ENCODE measurements at places on chromosomes 7 and 10. TPM values are rescaled to one million over a fixed set of nuclear protein-coding genes. Genes with fewer than 3 reads are reported as not detected.

DNA sequence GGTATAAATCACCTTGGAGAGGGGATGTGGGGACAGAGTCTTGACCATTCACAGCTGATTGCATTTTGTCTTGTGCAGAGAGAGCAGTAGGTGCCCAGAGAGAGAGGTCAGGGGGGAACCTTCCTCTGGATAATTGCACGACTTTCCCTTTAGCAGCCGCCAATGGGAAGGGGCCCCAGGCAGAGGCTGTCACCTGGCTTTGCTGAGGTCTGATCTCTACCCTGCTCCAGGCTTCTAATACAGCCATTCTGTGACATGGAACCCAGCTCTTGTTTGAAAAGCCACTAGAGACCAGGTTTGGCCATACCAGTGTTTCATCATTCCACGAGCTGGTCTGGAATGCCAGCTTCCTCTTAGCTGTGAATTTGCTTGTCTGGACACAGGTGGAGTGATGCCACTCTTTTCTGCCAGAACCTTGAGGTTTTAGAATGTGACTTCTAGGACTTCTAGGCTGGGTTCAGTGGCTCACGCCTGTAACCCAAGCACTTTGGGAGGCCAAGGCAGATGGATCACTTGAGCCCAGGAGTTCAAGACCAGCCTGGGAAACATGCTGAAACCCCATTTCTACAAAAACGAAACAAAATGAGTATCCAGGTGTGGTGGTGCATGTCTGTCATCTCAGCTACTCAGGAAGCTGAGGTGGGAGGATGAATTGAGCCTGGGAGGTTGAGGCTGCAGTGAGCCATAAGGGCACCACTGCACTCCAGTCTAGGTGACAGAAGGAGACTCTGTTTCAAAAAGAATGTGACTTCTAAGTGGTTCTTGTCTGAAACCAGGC, 159.9 kb downstream of the CAMK1D start:
- H3K27ac ChIP-seq, result no peak overlapping the region
- no peaks in the 10 kb centered on the region for H3K36me3 ChIP-seq
- H3K4me1 ChIP-seq, result peaks cover 59% of the 10 kb centered on the region

Gene GBF1
- 36.4 TPM for total RNA-seq

Gene ZNF425
- total RNA-seq, result 1.4 TPM

Gene KCND2
- 0.80 TPM for total RNA-seq

Measured in spleen (tissue), 13 donors.